Hippocampal formation (tissue), 2 donors: ENCODE measurements at places on chromosomes 7 and 10.
A peak's percentile ranks its signal among the peaks of the same experiment; 100 is the strongest.

DNA sequence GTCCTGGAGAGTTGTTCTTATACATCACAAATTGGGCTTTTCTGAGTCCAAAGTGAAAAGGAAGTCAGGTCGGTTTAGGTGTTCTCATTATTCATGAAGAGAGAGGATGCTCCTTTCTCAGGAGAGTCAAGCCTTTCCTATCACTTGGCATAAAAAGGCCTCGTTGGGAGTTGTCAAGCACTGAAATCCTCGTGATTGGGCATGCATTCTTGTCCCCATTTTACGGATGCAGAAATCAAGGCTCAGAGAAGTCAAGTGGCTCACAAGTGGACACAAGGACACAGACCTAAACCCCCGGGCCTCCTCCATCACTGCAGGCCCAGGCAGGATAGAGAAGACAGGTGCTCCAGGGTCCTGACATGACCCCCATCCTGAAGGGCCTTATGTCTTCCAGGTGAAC, 8.5 kb downstream of the RBP3 start:
- no peak for DNase-seq

DNA sequence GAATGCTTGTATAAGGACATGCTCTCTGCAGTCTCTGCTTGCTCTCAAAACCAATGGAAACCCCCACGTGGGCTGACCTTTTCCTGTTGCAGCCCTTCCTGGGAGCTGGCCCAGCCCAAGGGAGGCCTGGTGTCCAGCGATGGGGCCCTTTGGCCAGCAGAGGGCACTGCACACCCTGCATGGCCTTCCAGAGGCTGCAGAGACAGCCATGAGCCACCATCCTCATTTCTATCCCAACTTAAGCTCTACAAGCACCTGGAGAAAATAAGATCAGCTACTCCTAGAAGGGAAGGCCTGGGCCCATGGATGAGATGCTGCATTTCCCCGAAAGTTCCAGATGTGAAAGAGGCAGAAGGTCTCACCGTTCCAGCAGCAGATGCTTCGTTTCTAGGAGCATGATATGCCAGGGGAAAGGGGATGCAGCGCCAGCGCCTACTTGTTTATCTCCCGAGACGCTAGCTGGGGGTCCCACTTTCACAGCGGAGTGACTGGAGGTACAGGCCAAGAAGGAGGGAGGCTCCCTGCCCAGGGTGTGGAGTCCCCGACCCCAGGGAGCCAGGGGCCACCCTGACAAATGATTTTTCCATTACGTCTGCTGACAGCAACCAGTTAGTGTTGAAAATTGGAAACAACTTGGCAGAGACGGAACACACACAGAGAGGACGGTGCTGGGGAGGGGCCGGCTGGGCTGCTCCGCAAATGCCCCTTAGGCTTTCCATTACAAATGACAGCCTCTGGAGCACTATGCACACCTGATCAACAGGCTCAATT, 106.4 kb downstream of the ZRANB1 start:
- DNase-seq: peak; percentile 70

GRCh38 chr10:96334616-96335526, 23.9 kb downstream of the OPALIN start:
- DNase-seq: peak; percentile 74

DNA sequence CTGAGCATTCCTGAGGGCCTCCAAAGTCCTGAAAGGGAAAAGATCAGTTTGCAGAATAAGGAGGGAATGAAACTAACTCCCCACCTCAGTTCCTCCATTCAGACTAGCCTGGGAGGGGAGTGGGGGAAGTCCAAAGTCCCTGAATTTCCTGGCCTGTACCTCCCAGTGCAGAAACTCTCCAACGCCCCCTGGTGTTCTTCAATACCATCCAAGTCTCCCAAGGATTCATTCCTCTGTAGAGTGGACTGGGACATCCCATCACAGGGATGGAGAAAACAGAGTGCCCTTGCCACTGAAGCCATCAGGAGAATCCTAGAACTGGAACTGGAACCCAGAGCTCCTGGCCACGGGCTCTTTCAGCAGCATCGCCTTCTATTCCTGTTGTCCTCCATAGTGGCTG, 1.6 kb upstream of the COL13A1 start:
- DNase-seq: no peak

DNA sequence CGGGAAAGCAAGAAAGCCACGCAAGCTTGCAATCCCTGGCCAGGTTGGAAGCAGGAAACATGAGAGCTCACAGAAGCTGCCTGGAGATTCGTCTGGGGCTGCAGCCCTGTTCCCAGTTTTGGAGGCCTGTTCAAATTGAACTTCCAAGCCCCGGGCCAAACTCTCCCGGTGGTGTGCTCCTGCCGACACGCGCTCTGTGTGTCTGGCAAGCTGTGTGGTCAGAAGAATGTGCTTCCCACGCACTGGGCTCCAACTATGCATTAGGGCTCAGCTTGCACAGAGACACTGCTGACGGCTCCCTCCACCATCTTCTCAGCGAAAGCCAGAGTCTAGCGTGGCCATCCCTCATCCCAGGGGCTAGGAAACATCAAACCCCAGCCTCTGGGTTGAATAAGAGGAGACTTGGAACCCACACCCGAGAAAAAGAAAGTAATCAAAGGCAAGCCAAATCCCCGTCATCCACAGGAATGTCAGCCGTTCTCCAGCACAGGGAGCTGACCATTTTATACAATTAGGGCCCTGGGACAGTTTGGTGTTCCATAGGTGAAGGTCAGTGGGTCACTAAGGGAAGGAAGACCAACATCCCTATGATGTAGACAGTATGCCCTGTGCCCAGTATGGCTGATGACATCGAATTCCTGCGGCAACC, 107.2 kb downstream of the FGFR2 start:
- no peak for DNase-seq

DNA sequence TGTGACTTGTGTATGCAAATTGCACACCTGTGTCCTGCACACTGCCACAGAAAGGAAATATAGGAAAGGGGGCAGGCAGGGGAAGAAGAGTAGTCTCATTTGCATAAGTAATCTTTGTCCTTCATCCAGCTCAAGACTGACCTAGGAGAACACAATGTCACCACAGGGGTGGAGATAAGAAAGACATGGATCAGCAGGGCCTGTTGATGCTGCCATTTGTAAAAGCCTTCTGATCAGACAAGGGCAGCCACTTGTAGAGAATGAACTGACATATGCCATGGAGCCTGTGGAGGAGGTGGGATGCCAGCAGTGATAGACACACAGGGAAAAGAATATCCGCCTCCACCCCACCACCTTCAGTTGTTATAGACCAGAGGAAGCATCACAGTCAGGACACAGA, 528.9 kb downstream of the HTR7 start:
- DNase-seq: no peak

DNA sequence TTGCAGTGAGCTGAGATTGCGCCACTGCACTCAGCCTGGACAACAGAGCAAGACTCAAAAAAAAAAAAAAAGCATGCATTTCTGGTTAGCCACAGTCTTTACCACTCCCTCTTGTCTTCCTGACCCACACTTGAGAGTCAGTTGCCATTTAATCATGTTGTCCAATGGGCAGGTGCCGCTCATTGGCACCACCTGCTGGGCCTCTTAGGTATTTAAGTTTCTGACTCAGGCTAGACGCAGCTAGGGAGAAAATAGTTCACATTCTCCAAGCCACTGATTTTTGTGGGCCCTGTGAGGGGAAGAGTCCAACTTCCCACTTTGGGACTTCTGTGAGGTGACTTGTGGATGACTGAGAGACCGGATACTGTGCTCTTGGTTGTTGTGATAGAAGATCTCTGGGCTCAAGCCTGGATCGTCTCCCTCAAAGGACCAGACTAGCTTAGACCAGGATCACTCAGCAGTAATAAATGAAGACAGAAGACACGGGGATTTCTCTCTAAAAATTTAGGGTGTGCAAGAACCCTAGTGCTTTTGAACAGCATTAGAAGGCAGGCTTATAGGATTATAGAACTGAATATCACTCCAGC, 26.8 kb upstream of the SORCS3 start:
- DNase-seq: no peak

- DNase-seq: no peak
Observed at GRCh38 chr10:27285093-27285492, 44.5 kb upstream of the ACBD5 start.

- no peak for DNase-seq
Observed at GRCh38 chr10:97903128-97904017, 53.7 kb downstream of the GOLGA7B start.

- no peak for DNase-seq
Observed at GRCh38 chr10:36880898-36881297, 244.5 kb upstream of the ANKRD30A start.

DNA sequence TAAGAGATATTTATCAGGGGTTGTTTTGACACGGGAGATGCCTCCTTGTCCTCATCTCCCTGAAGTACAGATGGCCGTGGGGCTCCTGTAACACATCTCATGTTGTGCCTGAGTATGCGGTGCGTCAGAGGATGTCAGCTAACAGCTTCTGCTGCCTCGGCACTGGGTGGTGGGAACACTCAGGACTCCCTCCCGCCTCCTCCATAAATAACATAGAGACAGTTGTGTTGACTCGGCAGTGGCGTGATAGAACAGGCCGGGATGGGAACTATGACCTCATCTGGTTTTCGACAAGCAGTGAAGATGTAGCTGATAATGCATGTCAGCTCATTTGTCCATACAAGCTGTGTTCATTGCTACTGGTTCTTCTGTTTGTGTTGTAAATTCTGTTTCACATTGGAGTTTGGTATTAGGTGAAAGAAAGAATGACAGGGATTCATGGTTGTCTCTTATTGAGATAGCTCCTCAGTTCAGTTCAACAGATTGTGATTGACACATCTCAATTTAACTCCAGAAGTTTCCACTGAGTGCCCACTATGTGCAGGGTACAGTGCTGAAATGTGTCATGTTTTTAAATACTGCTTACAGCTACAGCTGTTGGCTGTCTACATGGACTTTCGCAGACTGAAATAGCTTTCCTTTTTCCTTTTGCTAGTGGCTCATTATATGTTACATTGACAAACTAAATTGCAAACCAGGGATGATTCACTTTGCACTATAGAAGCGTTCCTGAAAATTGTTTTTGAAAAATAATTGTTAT, 87.4 kb downstream of the CHN2 start:
- peak; percentile 67 for DNase-seq

DNA sequence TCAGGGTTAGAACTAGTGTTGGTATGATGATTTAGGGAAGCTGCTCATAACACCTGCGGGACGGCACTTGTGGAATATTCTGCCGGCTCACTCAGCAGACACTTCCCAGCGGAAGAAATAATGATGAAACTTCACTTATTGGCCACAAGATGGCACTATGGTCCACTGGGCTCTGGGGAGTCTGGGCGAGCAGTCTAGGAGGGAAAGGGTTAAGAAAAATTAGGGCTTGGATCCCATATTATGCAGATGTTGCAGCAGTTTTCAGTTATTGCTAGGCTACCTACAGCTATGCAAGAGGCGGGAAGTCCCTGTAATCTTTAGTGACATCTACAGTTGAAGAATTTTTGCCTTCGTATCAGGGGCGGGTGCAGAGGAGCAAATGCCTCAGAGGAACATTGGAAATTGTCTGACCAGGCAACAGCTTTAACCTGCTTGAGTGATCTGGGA, 238.7 kb upstream of the PRSS58 start:
- no peak for DNase-seq

DNA sequence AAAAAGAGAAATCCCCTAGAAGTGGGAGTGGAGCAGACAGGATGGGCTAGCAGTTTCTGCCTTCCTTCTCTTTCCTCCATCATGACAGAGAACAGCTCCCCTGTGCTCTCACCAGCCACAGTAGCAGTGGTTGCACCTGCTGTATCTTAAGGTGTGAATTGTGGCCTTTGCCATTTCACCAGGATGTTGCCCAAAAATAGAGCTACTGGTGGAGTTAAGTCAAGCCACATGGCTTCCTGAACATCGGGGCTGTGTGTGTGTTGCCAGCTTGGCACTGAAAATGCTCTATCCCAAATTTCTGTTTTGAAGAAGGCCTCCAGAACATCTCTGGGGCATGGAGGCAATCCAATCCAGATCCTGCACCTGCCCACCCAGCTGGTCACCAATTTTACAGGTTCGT, 348.7 kb downstream of the EXOC4 start:
- no peak for DNase-seq

GRCh38 chr10:104527013-104527412, 114.1 kb upstream of the SORCS3 start:
- DNase-seq: no peak

DNA sequence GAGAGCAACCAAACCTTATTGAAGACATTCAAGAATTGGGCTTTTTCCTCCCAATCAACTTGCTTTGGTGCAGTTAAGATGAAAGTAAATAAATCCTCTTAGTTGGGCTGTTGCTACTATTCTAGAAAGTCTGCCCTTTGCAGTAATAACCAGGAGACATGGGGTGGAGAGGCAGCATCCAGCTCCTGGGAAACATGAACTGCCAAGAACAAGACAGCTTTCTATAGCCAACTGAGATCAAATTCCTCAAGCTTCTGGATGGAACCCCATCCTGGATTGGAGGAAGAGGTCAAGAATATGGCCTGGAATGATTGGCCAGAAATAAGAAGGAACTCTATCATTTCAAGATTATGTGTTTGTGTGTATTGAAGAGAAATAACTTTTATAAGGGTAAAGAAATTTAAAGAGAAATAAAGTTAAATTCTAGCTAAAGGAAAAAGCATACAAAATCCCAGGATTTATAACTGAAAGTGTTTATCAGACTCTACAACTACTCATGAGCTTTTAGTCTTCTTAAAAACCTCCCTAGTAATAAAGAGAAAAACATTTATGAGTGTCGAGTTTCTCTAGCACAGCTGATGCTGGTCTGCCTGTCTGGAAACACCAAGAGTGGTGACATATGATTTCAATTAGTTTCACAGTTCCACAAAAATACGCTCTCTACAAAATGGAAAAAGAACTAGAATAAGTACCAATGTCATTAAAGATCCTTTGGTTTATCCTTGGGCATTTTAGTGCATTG, 70.1 kb upstream of the COL1A2 start:
- DNase-seq: no peak

DNA sequence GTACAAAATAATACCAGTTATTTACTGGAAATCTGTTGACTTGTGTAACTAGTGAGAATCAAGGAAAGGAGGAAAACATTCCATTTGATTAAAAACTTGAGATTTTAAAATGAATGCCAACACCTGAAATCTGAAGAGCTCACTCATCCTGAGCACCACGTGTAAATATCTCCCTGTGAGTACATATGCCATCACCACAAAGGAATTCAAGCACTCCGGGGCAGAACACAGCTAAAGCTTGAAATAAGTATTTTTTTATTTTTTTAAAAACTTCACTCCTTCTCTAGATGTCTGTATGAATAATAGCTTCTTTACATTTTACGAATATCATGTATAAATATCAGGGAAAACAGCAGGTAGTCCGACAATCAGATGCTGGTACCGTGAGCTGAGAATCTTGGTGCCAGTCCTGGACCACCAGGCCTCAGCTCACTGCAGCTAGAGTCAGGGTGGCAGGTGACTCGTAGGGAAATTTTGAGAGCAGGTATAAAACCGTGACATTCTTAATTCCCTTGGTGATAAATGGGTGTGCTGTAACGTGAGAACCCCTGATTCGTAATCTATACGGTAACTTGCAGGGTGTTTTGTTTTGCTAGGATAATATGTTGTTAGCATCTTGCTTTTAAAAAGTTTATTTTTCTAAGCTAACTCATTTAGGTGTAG, 12.7 kb downstream of the LMTK2 start:
- no peak for DNase-seq

DNA sequence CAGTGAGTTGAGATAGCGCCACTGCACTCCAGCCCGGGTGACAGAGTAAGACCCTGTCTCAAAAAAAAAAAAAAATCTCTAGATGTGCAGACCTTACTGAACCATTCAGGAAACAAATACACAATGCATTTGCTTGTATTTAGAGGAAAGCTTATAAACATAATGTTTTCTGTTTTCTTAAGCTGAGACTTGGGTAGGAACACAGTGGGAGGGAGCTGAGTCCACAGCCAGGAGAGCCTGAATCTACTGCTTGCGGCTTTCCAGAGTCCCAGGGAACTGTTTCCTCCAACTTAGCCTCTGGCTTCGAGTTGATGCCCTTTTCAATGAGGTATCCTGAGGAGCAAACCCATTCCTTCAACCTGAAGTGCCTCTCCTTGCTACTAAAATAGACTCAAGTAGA, 83.0 kb upstream of the PITRM1 start:
- no peak for DNase-seq
